ENCODE measurements at places on chromosomes 3 and 15. TPM values are rescaled to one million over a fixed set of nuclear protein-coding genes. Genes with fewer than 3 reads are reported as not detected.
A peak's percentile ranks its signal among the peaks of the same experiment; 100 is the strongest.

The FOXB1 gene
- not detected for polyA plus RNA-seq

The TTC21A gene
- polyA plus RNA-seq: 2.8 TPM

The CCR9 gene
- polyA plus RNA-seq: not detected

The CNOT10 gene
- polyA plus RNA-seq: 33.3 TPM

The AADACL2 gene
- not detected for polyA plus RNA-seq

The LINGO1 gene
- polyA plus RNA-seq: 19.3 TPM

The ASB7 gene
- 9.9 TPM for polyA plus RNA-seq

The LIPH gene
- polyA plus RNA-seq: 0.41 TPM

The ARID3B gene
- polyA plus RNA-seq: 6.8 TPM

The COPG1 gene
- polyA plus RNA-seq: 101 TPM

The MORF4L1 gene
- 570 TPM for polyA plus RNA-seq

GRCh38 chr3:26145769-26146168 is 355.9 kb downstream of the OXSM start:
- no peak for DNase-seq

DNA sequence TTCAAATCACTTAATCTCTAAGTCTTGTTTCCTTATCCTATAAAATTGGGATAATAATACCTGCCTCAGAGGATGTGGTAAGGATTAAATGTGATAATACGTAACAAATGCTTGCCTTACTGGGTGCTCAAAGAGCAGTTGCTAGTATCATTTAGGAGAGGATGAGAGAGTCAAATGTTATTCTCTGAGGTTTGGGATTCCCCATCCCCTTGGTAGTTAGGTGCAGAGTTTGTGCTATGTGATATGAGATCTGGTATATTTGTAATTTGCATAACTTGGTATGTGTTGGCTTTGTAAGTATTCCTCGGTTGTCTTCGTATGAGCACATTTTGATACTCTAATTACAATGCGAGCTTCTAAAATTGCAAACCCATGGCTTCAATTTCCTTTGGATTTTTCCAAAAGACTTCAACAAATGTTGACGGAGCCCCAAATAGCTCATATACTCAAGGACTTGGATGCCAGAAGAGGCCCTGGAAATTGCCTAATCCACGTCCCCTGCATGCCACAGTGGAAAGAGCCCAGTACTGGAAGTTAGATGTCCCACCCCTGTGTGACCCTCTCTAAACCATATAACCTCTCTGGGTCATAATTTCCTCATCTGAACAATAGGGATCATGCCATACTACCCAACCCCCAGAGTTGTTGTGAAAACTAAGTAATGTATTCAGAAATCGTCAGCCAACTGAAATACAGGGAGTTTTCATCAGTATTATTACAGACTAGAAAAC is 85.0 kb downstream of the FBN1 start:
- DNase-seq: no peak

DNA sequence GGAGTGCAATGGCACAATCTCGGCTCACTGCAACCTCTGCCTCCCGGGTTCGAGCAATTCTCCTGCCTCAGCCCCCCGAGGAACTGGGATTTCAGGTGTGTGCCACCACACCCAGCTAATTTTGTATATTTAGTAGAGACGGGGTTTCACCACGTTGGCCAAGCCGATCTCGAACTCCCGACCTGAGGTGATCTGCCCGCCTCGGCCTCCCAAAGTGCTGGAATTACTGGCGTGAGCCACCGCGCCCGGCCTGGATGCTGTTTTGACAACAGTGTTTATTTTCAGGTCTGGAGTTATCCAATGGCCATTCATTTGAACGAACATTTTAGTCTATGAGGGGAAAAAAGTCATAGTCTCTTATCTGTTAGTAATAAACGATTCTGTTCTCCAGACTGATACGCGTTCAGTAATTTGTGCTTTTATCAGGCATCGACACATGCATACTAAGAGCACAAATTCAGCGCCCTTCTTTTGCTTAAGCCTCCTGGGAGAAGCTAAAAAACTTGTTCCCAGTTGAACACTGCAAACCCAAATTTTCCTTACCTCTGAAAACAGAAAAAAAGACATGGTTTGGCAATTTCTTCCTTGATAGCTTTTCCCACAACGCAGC is 1.3 kb downstream of the B3GALNT1 start:
- DNase-seq: no peak

DNA sequence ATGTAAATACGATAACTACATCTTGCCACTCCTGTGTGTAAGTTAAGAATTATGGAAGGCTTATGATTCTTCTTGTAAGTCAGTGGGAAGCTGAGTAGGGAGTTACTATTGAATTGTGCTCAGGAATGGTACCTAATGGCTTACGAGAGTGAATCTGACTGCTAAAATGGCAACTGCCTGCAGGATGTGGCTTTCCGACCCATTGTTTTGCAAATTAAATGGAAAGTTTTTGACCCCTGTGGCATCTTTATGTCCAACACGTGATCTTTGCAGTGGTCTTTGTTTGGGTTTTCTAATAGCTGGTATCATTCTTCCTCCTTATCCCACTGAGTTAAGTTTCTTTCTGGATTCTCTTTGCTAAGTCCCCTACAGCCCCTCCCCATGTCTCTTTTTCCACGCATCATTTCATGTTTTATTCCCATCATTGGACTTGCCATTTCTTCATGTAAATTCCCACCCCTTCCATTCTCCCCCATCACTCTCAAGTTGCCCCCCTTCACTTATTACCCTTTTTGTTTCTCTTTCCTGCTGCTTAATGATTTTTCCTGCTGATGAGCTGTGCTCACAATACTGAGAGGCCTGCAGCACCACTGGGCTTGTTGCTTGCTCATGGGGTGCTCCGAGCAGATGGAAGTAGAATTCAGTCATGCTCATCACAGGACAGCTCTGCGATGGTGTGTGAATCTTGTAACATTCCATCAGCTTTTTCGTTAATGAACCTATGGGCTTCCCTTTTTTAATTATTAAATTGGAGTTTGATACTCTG is 428.2 kb upstream of the IL12A start:
- no peak for DNase-seq

DNA sequence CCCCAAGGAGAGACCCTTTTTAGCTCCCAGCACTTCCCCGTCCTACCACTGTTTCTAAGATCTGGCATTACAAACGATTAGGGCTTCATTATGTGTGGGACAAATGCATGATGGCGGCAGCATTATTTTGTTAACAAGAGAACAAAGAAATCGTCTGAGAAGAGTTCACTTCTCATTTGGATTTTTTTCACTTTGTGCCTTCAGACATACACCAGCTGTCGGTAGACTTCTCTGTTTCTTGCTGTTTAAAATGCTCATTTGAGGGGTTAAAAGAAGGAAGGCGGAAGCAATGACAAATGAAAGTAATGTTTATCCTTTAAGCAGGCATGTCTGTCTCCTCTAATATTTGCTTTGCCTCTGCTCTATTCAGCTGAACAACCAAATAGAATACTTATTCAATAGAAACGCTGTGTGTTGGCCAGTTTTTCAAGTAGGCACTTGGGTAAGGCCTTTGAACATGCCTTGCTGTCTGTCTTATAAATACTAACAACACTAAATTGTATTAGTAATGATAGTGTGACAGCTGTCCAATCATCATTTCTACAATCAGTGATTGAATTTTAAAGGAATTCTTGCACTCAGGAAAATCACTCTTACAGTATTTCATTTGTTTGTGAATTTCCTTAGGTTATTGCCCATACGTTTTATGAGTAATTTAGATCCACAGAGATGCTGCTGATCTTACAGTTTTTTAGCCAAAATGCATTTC is 382.4 kb downstream of the IL5RA start:
- DNase-seq: no peak

- no peak for DNase-seq
These were observed 3.5 kb downstream of the TEX55 start for GRCh38 chr3:119149484-119149883.

DNA sequence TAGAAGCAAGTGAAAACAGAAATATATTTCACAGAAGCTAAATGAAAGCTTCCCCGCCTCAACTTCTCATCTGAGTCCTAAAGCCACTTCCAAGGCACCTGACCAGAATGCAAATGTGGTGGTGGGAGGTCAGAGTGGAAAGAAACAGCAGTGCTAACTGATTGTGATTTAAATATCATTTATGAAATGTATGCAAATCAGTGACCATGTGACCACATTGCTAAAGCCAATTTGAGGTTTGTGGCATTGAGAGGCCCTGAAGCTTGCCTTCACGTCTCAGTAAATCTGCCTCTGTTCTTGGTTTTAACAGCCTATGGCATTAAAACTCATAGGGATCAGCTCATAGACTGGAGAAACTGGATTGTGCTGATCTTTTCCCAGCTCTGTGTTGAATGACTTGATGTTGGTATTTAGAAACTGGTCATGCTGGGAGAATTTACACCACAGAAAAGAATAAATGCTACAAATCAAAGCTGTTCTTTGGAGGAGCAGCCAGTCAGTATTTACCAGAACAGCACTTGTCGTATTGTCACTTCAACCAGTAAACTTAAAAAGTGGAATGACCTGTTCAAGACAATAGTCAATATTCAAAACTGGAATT is 481.4 kb upstream of the ALCAM start:
- DNase-seq: no peak

DNA sequence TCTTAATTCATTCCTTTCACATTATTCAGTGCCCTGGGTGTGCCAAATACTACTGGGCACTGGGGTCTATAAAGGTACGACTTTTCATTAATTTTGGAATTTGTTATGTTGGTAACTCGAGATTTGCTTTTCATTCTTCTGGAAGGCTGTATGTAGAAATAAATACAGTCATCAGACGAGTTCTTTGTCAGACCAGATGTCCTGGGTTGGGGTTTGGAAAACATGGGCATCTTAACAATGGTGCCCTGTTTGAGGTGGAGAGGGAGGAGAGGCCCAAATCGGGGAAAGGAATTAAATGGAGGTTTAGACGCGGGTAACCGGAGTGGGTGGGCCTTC is 662 bp upstream of the GLCE start:
- DNase-seq: no peak

DNA sequence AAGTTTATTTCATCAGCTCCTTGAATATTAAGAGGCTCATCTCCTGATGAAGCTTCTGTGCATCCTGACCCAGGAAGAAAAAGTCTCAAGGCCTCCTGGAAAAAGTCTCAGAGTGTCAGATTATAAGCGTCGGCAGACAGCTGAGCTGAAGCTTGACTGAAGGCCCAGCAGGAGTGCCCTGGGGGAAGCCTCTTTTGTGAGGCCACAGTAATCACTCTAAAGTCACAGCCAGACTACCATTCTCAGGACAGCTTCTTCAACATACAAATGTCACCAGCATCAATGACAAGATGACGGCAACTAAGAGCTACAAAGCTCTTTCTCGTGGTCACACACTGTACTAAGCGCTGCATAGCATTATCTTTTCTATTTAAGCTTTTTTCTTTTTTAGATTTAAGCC is 72.7 kb upstream of the LRRN1 start:
- no peak for DNase-seq

- DNase-seq: peak; percentile 41
These were observed 203.8 kb upstream of the CD96 start for GRCh38 chr3:111338059-111338698.

- DNase-seq: peak; percentile 62
These were observed 163.7 kb downstream of the PLD1 start for GRCh38 chr3:171646357-171647133.

- peak; percentile 95 for DNase-seq
These were observed at the start of gene GOLIM4 for GRCh38 chr3:168095611-168096209. TSS of gene GOLIM4 (minus strand) at chr3:168095924. CDS start at chr3:168095285, 639 bp downstream.

DNA sequence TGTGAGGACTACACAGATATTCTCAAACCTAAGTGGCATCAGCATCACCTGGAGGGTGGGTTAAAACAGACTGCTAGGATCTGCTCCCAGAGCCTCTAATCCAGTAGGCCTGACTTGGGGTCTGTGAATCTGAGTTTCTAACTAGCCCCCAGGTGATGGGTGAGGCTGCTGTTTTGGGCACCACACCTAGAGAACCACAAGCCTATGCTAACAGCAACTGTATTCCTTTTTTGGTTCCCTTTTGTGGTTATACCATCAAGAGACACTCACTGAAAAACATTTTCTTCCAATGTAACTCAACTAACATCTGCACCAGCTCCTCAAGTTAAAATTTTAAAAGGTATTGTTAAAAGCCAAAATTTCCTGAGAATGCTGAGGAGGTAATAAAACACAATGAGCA is 16.0 kb downstream of the WDR82 start:
- DNase-seq: no peak

DNA sequence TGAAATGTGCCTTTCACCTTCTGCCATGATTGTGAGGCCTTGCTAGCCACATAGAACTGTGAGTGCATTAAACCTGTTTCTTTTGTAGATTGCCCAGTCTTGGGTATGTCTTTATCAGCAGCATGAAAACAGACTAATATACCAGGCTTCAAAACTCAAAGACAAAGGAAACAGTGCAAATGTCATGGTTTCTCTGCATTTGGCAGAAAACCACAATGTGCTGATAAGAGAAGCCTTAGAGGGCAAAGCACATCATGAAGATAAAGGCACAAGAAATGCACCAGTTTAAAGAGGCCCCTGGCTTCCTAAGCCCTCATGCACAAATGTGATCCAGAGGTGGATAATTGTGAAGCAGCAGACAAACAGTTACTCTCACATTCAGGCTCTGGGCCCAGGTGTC is 259.2 kb downstream of the CPNE4 start:
- DNase-seq: no peak

GRCh38 chr3:11198070-11198469 is 43.8 kb downstream of the HRH1 start:
- DNase-seq: no peak

DNA sequence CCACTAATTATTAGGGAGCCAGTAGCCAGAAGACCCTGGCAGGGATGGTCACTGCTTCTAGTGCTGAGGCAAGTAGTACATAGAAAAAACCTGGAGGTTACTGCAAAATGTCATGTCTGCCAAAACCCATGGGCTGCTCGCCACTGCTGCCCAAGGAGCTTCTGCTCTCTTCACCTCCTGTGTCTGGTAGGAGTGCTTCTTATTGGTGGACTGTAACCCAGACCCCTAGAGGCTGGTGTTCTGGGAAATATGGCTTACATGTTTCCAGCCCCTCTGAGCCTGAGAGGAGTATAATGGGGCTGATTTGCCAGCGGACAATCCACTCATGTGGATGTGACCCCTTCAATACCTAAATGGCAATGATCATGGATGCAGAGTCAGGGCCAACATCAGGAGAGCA is 286.4 kb downstream of the EPHB1 start:
- no peak for DNase-seq

DNA sequence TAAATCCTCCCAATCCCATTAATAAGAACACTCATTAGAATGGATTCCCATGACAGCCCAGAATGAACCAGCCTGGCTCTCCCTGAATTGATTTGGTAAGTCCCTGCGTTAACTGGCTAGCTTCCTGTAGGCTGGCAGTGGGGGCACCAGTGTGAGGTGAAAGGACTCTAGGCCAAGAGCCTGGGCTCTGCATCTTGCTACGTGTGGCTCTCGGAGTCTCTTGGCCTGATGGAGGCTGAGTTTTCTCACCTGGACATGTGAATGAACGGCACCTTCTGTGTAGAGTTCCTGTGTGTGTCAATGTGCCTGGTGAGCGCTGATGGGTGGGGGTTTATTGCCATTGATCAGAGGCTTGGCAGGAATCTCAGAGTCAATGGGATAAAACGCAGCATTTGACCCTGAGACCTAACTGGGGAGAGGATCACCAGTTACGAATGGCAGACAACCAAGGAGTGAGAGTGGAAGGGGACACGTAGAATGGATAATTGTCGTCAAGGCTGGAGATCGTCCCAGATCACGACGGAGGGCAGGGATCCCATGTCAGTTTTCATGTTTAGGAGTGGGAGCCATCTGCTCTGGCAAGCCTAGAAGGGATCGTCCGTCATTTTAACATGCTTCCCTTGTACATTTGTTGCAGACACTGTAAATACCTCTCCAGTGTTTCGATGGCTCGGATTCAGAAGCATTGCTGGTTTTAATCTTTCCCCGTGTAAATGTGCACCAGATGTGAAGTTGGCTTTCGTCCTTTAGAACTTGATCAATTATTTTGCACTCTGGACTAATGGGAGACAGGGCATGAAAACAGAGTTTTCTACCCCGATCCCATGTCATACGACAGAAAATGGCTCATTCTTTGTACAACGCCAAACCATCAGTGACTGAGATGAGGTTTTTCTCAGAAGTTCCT is 9.0 kb upstream of the KLF13 start:
- no peak for DNase-seq

All from muscle of arm (tissue), 14 donors.